H9 (cell line): ENCODE measurements at places on chromosomes 6 and 20. TPM values are rescaled to one million over a fixed set of nuclear protein-coding genes. Genes with fewer than 3 reads are reported as not detected.

DNA sequence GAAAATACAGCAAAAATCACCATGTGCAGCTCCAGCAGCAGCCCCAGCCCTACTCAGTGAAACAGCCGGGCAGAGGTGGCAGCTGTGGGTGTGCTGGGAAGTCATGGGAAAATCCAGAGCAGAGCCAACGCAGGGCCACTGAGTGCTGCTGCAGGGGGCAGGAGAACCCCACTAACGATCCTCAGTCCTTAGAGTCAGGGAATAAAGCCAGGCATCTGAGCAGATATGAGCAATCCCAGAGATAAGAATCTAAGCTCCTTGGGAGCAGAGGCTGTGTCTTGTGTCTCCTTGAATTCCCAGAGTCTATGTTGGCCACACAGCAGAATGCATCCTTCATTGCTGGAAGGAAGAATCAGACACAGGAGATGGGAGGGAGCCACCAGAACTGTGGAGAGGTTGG lies 493.1 kb upstream of the MAP3K7 start:
- DNase-seq: no peak

DNA sequence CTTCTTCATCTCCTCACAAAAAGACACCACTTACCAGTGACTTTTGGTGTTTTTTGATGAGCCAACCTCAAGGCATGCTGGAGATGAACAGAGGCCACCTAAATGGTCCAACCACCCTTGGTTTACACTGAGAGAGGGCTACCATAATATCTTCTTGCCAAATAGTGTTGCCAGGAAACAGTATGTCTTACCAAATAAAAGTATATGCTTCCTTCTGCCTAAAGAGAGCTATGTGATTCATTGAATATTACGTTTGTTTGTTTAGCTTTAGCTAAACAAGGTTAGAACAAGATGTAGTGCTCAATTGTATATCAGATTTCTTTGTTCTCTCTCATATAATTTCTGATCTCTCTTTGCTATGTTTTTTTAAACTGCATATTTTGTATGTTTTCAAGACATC lies 40.6 kb upstream of the BMP6 start:
- no peak for DNase-seq

- DNase-seq: no peak
These were observed 155.1 kb downstream of the SLC16A10 start for GRCh38 chr6:111242452-111242851.

- no peak for DNase-seq
These were observed 174.9 kb downstream of the ISM1 start for GRCh38 chr20:13396022-13396421.

- no peak for DNase-seq
These were observed 39.7 kb downstream of the TMEM181 start for GRCh38 chr6:158599635-158600034.

DNA sequence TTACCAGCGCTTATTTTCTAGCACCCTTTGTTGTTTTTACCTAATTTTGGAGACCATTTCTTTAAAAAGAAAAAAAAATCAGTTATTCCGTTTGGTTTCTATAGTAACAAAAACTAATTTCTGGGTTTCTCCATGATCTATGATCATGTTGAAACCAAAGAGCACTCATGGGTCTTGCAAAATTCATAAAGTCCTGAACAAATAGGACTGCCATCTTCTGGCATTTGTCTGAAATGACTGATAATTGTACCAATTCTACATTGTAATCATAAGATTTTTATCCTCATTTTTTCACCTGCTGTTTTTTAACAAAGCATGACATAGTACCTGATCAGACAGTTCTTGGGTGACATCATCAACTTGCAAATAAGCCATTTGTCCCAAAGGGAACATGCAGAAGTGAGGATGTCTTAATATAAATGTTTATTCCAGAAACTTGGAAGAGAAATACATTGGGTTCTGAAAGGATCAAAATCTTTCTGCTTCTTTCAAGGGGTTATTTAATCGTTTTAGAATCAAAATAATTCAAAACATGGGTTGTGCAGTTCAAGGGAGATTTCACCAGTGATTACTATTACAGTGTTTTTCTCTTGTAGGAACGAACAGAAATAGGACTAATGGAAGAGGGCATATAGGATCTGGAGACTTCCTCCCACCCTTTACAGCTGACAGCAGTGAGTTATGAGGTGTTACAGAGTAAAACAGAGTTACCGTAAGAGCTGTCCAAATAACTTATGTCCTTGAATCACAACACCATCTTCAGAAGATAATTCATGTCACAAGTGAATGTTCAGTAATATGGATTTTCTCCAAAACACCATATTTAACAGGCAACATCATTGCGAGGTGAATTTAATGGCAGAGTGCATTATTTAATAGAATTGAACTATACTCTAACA lies 87.1 kb upstream of the GJE1 start:
- DNase-seq: no peak

DNA sequence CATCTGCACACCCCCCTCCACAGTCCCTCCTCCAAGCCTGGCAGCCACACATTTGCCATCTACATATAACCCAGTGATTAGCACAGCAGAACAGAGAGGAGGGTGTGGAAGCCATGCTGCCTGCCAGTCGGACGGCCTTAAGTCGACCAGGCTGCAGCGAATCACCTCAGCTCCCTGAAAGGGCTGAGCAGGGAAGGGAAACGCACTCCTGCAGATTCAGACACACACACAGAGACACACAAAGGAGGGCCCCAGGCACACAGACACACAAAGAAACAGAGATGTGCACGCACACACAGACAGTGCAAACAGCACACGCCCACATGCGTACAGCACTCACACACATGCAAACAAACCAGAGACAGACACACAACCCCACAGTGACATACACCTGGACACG lies 11.2 kb upstream of the SIRPA start:
- DNase-seq: no peak

FAXC gene
- total RNA-seq: 17.2 and 17.7 TPM in 2 replicates

AVP gene
- not detected in 2 replicates for total RNA-seq

RUNX2 gene
- 0.15 and 0.26 TPM in 2 replicates for total RNA-seq
